Cerebellar nuclear complex (tissue), 1 donor: ENCODE measurements at places on chromosomes 3 and 15.

DNA sequence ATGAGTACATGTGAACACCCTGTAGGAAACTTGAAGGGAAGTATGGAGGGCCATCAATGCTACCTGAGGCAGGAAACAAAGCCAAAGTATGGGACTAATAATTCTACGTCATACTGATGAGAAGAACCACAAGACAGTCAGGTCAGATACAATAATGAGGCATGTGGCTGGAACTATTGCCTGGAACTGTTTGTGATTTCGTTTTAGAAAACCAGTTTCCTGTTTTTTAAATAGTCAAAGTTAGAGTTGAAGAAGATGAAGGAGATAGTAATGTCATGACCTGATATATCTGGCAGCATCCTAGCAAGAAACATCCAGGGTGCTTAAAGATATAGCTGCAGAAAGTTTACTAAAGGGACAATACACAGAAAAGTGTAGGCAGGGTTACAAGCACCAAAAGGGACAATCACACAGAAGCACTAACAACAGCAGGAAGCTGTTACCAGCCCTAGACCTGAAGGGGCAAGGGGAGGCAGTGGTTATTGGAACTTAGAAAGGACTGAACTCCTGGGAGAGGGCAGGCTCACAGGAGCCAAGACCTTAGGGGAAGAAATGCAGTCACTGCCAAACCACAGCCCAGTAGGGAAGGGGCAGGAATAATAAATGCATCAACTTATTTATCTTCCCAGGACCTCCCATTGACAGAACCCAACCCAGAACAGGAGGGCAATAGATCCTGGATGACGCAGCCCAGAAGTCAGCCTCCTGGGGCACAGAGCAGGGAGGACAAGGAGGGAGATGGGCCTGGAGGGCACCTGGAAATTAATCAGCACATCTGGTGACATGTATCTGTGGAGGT is 302.1 kb upstream of the STT3B start:
- DNase-seq: no peak

- no peak for DNase-seq
Observed at GRCh38 chr15:75211436-75212199, 9.9 kb downstream of the C15orf39 start.

DNA sequence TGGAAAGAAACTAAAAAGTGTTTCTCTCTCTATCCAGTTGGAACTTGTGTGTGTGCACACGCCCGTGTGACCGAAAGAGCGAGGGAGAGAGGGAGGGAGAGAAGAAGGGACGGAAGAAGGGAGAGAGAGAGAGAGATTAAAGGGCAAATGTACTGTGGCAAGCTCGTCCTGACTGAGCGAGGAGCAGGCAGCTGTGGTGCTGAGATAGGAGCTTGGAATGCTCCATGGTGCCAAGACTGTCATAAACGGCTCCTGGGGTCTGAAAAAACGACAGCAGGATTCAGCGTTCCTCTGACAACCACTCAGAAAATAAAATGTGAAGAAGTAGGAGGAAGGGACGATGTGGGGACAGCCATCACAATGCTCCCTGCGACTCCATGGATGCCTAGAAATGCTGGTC is 276.0 kb downstream of the SV2B start:
- DNase-seq: no peak

- no peak for DNase-seq
Observed at GRCh38 chr3:195443391-195443989, 670 bp upstream of the ACAP2 start.

- no peak for DNase-seq
Observed at GRCh38 chr15:91061230-91061629, 38.8 kb upstream of the SV2B start.

GRCh38 chr15:84924077-84924731 is 39.7 kb downstream of the SLC28A1 start:
- DNase-seq: no peak
